NCI-H2029 treated with DMSO at 0.1 percent for 48 hours (cell line): ENCODE measurements at places on chromosomes 11 and 22.

- DNase-seq, result no peak
These were observed 78.6 kb downstream of the FAM168A start for GRCh38 chr11:73519266-73519665.

- no peak for DNase-seq
These were observed 1.2 kb upstream of the LMO2 start for GRCh38 chr11:33892906-33893594.

- no peak for DNase-seq
These were observed 39.5 kb downstream of the MTMR2 start for GRCh38 chr11:95884376-95884775.

DNA sequence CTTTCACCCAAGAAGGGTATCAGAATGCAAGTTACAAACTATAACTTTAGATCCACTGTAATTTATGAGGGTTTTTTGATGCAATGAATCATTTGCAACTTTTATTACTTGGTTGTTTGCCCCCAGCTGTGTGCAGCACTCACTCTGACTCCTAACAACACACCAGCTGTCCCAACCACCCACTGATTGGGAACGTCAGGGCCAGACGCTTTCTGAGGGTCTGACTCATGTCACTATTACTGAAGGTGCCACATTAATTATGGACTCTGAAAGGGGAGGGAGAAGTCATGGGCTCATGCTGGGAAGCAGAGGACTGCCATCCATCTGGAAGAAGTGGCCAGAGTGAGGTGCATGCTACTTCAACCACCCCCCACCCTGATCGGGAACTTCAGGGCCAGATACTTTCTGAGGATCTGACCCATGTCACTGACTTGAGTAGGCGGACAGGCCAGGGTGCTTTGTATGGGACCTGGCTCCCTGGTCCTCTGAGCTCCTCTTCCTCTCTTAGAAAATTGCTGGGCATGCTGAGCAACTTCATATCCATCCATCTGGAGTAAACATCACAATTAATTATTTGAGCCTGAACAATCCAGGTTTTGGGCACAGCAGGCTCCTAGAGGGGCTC, 44.9 kb upstream of the DRD2 start:
- DNase-seq, result no peak

- no peak for DNase-seq
These were observed 8.0 kb upstream of the PSMC3 start for GRCh38 chr11:47434011-47434786.

GRCh38 chr11:110712659-110713448, 617 bp upstream of the ARHGAP20 start:
- no peak for DNase-seq

DNA sequence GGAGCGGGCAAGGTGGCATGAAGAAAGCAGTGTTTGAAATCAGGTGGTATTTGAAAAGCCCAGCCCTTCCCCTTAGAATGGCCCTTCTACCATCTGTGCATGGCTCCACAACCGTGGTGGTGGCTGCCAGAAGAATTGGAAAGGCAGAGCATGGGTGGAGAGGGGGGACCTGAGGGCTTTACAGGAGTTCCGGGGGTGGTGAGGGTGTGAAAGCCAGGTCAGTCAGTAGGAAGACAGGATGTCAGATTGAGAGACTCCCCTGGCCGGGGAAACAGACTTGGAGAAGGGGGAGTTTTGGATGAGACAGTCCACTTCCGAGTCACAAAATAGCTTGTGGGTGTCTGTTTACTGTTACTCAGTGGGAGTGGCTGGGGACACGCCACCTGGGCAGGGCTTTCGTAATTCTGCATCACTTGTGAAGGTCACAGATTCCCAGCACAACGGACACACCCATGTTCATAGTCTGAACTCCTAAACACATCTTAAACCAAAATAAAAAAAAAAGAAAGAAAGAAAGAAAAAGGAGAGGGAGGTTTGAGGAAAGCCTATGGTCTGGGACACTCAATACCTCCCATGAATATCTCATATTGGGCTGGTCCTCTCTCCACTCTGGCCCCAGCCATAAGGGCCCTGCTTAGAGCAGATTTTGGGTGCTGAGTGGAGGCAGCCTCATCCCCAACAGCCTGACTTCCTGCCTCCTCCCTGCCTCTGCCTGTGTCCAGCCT, 24.4 kb upstream of the SMIM35 start:
- DNase-seq, result no peak

GRCh38 chr11:78424334-78425270, 7.0 kb upstream of the GAB2 start:
- DNase-seq, result no peak

DNA sequence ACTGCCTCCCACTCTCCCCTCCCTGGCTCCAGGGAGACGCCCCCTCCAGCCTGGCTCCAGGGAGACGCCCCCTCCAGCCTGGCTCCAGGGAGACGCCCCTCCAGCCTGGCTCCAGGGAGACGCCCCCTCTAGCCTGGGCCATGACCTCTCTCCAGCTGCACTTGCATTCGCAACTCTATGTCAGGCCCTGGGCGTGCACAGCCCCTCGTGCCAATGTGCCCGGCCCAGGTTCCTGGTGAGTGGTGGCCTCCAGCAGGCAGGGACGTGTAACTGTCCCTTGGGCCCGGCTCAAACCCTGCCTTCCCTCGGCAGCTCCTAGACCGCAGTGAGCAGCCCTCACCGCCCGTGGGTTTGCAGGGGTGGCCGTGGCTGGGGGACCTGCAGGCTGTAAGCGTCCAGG, 6.9 kb downstream of the MUC6 start:
- DNase-seq, result no peak

DNA sequence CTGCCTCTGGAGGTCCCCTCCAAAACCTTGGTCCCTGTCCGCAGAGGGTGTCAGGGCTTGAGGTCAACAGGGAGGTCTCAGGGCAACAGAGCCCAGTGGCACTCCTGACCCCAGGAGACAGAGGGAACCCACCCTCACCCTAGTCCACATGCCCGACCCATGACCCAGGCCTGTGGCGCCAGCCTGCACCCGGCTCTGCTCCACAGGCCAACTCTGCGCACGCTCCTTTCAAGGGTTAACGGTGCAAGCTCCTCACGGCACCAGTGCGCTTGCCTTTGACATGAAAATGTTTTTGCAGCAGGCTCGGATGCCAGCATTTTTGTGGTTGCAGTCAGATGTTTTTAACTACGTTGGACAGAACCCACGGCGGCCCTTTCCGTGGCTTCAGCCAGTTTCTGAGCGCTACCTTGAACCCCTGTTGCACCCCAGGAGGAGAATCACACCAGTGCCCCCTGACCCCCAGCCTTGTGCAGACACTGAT, 68.6 kb downstream of the CDKN1C start:
- DNase-seq, result no peak

DNA sequence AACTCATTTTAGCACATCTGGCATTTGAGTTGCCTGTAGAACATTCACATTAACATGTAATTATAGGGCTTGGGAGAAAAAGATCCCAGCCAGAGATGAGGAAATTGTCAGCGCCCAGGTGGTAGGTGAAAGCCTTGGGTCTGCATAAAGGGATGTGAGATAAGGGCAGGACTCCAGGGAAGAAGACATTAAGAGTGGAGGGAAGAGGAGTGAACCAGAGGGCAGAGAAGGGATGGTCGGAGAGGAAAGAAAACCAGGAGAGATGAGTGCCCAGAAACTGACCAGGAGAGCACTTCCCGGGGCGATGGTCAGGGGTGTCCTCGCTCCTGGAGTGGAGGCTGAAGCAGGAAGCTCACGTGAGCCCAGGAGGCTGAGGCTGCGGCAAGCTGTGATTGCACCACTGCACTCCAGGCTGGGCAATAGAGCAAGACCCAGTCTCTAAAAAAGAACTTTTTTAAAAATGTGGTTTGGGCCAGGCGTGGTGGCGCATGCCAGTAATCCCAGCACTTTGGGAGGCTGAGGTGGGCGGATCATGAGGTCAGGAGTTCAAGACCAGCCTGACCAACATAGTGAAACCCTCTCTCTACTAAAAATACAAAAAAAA, 20.3 kb upstream of the DGKZ start:
- no peak for DNase-seq

GRCh38 chr11:95335989-95336388, 105.0 kb upstream of the SESN3 start:
- no peak for DNase-seq

- peak; percentile 9 for DNase-seq
These were observed 2.8 kb downstream of the PDXP start for GRCh38 chr22:37661160-37661924.

GRCh38 chr22:27730641-27731433, 70.7 kb downstream of the MN1 start:
- DNase-seq, result no peak

- no peak for DNase-seq
These were observed 34.2 kb upstream of the VPREB1 start for GRCh38 chr22:22210375-22210774.

GRCh38 chr22:21734540-21735199, 924 bp downstream of the YPEL1 start:
- DNase-seq, result no peak

- DNase-seq, result no peak
These were observed 8.7 kb downstream of the DRAP1 start for GRCh38 chr11:65927904-65928397.

DNA sequence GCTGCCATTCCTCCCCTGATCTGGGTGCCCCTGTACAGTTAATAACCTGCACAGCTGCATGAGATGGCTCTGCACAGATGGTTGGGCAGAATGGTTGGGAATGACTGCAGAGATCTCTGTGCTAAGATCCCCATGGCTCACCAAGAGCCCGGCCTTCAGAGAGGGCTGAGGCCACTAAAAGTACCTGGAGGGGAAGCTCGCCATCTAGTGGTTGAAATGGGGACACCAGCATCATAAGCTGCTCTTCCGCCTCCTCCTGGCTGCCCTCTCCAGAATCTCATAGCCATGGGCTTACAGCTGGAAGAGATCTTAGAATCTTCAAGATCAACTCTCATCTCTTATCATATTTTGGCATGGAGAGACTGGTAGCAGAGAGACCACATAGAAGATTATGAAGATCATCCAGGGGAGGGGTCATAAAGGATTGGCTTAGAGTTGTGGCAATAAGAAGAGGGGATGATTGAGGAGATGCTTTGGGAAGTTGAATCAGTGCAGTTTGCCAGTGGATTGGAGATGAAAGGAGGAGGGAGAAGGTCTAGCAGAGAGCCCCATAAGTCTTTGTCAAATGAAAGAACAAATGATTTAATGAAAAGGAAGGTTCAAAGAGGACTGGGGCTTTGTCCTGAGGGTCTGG, 22.0 kb upstream of the TLCD5 start:
- peak; percentile 76 for DNase-seq

GRCh38 chr22:46851311-46851710, 88.9 kb downstream of the TBC1D22A start:
- no peak for DNase-seq

DNA sequence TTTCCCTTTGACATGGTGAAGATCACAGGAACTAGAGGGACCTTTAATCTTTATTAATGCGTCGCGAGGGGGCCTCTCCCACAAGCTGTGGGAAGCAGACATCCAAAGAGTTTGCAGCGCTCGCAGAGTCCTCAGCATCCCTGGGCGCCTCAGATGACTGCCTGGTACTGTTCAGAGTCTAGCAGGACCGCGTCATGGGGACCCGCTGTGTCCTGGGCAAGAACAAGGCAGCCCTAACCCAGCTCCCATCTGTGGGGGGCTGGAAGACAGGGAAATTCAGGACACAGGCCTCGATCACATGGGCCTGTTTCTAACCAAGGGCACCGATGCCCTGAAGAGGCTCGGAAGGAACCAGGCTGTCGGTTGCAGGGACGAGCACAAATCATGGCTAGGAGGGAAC, 40.0 kb downstream of the CACNG2 start:
- DNase-seq, result no peak

GRCh38 chr11:37496201-37496600, 898.2 kb upstream of the RAG2 start:
- no peak for DNase-seq

- no peak for DNase-seq
These were observed at the start of gene KLHL35 for GRCh38 chr11:75432911-75433321. Gene KLHL35, minus strand, starts transcription at chr11:75433203. Its CDS starts 2,574 bp downstream, at chr11:75430629.

- no peak for DNase-seq
These were observed at the start of gene SLC25A18 for GRCh38 chr22:17562906-17563870. Gene SLC25A18, plus strand, starts transcription at chr22:17563498. Its CDS starts 16,447 bp downstream, at chr22:17579945.

GRCh38 chr11:112582366-112582765, 321.7 kb upstream of the PLET1 start:
- DNase-seq, result no peak

DNA sequence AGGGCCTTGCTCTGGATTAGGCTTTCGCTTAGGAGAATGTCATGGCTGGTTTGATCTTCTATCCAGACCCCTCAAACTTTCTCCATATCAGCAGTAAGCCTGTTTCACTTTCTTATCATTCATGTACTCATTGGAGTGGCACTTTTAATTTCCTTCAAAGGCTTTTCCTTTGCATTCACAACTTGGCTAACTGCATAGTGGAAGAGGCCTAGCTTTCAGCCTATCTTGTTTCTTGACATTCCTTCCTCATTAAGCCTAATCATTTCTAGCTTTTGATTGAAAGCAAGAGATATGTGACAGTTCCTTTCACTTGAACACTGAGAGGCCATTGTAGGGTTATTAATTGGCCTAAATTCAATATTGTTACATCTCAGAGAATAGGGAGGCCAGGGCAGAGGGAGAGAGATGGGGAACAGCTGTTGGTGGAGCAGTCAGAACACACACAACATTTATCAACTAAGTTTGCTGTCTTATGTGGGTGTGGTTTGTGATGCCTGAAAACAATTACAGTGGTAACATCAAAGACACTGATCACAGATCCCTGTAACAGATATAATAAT, 37.7 kb upstream of the APOBEC3A start:
- DNase-seq, result no peak

GRCh38 chr22:35809816-35810215, 92.1 kb downstream of the APOL5 start:
- DNase-seq, result no peak

GRCh38 chr11:101306721-101307120, 177.1 kb upstream of the PGR start:
- DNase-seq, result no peak

- DNase-seq, result no peak
These were observed 1073.7 kb downstream of the BRD1 start for GRCh38 chr22:48753752-48754517.

DNA sequence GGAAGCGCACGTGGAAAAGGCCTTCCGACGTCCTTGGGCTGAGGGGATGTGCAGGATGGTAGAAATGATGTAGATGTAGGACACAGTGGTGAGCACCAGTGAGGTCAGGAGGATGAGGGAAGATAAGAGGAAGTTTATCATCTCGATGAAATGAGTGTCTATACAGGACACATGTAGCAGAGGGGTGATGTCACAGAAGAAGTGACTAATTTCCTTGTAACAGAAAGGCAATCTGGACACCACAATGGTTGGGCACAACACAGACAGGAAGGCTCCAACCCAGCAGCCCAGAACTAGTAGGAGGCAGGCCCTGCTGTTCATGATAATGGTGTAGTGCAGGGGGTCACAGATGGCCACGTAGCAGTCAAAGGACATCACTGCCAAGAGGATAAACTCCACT, 35.0 kb upstream of the OR6M1 start:
- DNase-seq, result no peak

- DNase-seq, result no peak
These were observed 344.4 kb upstream of the CADM1 start for GRCh38 chr11:115848611-115849010.

GRCh38 chr22:38249803-38250642, 22.8 kb downstream of the TMEM184B start:
- DNase-seq, result no peak
